ENCODE measurements at places on chromosomes 3 and 15. TPM values are rescaled to one million over a fixed set of nuclear protein-coding genes. Genes with fewer than 3 reads are reported as not detected.

SLC9A9 gene
- not detected for total RNA-seq

CLASP2 gene
- total RNA-seq = 31.0 TPM

NANOGP8 gene
- total RNA-seq = not detected

MAGEL2 gene
- total RNA-seq = not detected

GABRG3 gene
- total RNA-seq = not detected

RARRES1 gene
- total RNA-seq = 1.6 TPM

NOX5 gene
- 0.35 TPM for total RNA-seq

SLC24A5 gene
- total RNA-seq = not detected

SNTN gene
- not detected for total RNA-seq

CSPG4 gene
- total RNA-seq = 85.0 TPM

RAB6B gene
- 5.4 TPM for total RNA-seq

SLC28A2 gene
- total RNA-seq = not detected

NEIL1 gene
- total RNA-seq = 0.83 TPM

BTLA gene
- not detected for total RNA-seq

GUCA1C gene
- total RNA-seq = not detected

TEX55 gene
- not detected for total RNA-seq

ITGA11 gene
- total RNA-seq = 1.8 TPM

BDH1 gene
- total RNA-seq = 1.00 TPM

FETUB gene
- total RNA-seq = not detected

SPINK8 gene
- total RNA-seq = not detected

SENP5 gene
- 32.9 TPM for total RNA-seq

SV2B gene
- not detected for total RNA-seq

GNAI2 gene
- total RNA-seq = 551 TPM

SLC27A2 gene
- total RNA-seq = 1.4 TPM

FSIP1 gene
- total RNA-seq = 2.8 TPM

HYPK gene
- 15.1 TPM for total RNA-seq

UBE2E2 gene
- total RNA-seq = 44.2 TPM

MAGEF1 gene
- total RNA-seq = 23.0 TPM

CPA3 gene
- 1.4 TPM for total RNA-seq

LAMB2 gene
- total RNA-seq = 508 TPM

RARB gene
- total RNA-seq = 1.6 TPM

KLHL25 gene
- 2.4 TPM for total RNA-seq

BMF gene
- total RNA-seq = 0.75 TPM

NPAP1 gene
- not detected for total RNA-seq

HIGD2B gene
- total RNA-seq = not detected

ZPLD1 gene
- not detected for total RNA-seq

FOXB1 gene
- total RNA-seq = not detected

KBTBD13 gene
- total RNA-seq = not detected

PFKFB4 gene
- 12.1 TPM for total RNA-seq

TNFAIP8L3 gene
- 0.25 TPM for total RNA-seq

TIPARP gene
- 72.5 TPM for total RNA-seq

DUOXA2 gene
- not detected for total RNA-seq

TSC22D2 gene
- 81.2 TPM for total RNA-seq

ADCY5 gene
- total RNA-seq = 0.56 TPM

NRG4 gene
- not detected for total RNA-seq

TMEM207 gene
- total RNA-seq = not detected

CFAP91 gene
- total RNA-seq = not detected

CRYGS gene
- total RNA-seq = 0.43 TPM

UBL7 gene
- total RNA-seq = 60.9 TPM

GPR62 gene
- total RNA-seq = not detected

XCR1 gene
- total RNA-seq = not detected

ASB14 gene
- total RNA-seq = not detected

IGSF10 gene
- 0.05 TPM for total RNA-seq

OXTR gene
- total RNA-seq = 658 TPM

HLTF gene
- 31.9 TPM for total RNA-seq

LXN gene
- total RNA-seq = 12.9 TPM

MST1R gene
- 0.83 TPM for total RNA-seq

CHRM5 gene
- not detected for total RNA-seq
